ENCODE measurements at places on chromosomes 12 and 14.
A peak's percentile ranks its signal among the peaks of the same experiment; 100 is the strongest.

GRCh38 chr14:47585447-47585846 is 90.0 kb downstream of the MDGA2 start:
- DNase-seq: no peak

GRCh38 chr12:66851134-66851533 is 172.3 kb upstream of the GRIP1 start:
- no peak for DNase-seq

DNA sequence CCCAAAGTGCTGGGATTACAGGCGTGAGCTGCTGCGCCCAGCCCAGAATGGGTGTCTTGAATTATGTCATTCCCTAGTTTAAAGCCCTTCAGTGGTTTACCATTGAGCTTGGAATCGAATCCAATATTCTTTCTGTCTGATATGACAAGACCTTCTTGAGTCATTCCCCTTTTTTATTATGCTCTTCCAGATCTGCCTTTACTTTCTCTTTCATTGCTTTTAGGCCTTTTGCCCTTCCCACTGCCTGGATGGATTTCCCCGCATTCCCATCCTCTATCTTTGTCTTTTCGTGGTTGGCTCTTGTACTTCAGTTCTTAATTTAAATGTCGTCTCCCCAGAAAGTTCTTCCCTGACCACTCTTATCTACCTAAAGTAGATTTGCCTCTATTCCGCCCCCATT is 1.6 kb downstream of the TRAFD1 start:
- no peak for DNase-seq

- DNase-seq: no peak
Observed at GRCh38 chr12:76646366-76646765, 86.8 kb upstream of the OSBPL8 start.

GRCh38 chr14:24311837-24312615 is 724 bp downstream of the LTB4R start:
- DNase-seq: no peak

DNA sequence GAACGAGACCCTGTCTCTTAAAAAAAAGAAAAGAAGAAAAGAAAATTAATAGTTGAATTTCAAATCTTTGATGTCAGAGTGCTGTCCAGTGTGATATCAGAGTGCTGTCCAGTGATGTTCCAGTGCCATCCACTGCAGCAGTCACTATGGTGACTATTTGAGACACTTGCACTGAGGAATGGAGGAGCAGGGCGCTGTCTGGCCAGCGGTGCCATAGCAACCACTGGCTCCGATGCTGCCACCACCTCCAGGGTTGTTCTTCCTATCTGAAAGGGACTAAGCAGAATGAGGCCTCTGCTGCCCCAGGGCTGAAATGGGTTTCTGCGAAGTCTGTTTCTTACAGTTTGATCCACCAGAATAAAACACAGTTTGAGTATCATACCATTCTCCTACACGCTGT is 272.9 kb downstream of the NUAK1 start:
- no peak for DNase-seq

DNA sequence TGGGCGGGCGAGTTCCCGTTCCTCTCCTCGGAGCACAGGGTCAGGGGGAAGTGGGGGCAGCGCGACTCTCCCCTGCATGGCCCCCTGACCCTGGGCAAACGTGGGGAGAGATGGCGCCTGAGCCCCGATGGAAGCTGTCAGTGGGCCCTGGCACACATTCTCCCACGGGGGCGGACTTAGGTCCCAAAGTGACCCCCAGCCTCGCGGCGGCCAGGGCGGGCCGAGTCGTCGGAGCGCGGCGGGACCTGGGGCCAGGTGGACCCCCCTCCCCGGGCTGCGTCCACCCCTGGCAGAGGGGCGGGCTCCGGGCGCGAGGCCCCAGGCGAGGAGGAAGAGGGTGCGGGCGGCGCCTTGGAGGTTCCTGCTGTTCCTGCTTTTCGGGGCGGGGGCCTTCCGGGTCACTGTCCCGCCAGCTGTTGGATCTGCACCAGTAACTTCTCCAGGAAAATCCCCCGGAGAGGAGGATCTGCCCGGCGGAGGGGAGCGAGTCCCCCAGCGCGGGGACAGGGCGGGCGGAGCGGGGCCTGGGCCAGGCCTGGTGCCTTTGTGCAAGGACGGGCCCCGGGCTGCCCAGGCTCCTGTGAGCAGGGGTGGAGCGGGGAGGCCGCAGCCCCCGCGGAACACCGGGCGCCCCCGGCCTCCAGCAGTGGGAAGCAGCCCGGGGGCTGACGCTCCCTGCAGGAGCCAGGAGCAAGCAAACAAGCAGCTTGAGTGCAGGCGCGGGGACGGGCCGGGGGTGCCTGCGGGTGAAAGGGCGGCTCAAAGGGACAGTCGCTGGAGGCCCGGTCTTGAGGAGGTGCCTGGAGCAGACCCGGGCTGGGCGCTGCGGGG is 15.3 kb downstream of the TNFAIP2 start:
- DNase-seq: no peak

DNA sequence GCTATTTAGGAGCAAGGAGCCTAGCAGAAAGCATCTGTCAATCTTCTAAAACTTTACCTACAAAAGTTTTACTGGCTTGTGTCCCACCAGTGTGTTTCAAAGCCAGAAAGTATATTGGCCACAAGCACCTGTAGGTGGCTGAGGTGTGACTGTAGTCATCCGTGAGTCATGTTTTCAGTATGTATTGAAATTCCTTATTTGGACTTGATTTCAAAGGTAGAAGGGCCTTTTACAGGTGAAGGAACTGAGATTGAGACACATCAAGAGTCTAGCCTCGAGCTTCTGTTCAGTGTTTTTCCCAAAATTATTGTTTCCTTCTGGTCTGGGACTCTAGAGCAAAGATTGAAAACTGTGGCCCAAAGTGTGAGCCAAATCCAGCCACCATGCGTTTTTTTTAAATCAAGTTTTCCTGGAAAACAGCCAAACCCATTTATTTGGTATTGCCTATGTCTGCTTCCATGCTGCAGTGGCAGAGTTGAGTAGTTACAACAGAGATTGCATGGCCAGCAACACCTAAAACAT is 195.3 kb upstream of the BCL2L14 start:
- DNase-seq: no peak

DNA sequence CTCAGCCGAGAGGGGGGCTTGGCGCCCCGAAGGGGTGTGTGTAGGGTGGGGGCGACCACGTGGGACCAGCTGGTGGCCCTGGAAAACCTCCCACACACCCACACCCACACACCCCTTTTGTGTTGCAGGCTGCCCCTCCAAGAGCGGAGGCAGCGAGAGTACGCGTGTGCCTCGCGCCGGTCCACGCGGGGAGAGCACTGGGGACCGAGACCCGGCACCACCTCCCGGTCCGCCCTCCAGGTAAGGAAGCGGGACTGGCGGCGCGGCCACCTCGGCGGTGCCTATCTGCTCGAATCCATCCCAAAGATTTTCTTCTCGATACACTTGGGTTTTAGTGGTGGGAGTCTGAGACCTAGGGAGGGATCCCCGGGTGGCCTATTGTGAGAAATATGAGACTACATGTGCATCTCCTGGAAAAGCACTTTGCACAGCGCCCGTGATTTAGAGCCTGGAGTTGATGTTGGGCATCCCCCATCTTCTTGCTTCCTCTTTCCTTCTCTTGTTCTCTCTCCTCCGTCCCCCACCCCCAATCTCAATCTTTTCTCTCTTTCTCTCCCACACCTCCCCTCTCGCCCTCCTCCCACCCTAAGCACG is 393 bp downstream of the SYT1 start:
- no peak for DNase-seq

DNA sequence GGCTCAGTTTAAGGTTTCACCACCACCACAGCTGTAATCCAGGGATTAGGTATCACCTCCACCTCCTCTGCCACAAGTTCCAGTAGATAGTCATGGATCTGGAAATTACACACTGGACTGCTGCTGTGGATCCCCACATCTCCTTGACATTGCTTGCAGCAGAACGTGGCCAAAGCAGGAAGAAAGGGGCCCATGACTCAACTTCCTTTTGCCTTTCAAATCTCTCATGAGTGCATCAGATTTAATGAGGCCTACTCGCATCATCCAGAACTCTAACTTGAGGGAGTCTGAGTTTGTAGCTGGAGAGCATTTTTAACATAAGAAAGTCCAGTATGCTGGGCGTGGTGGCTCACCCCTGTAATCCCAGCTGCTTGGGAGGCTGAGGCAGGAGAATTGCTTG is 29.2 kb upstream of the TMED10 start:
- DNase-seq: no peak

- DNase-seq: no peak
Observed at GRCh38 chr12:50325890-50326391, 42.6 kb upstream of the LIMA1 start.

DNA sequence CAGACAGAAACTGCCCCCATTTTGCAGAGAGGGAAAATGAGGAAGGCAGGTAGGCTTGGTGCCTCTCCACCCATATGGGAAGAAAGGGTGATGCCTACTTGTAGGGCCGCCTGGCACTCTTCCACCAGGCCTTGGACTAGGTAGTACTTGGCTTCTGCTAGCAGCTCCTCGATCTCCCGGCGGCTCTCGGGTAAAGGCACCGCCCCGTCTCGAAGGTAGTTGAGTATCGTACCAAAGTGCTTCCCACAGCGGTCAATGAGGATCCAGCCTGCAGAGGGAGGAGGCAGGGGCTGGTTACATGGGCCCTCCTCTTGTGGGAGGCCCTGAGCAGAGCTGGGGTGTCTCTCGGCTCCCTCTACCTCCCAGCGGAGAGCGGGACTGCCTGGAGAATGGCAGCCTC is 16.6 kb downstream of the KCTD10 start:
- DNase-seq: peak; percentile 70

DNA sequence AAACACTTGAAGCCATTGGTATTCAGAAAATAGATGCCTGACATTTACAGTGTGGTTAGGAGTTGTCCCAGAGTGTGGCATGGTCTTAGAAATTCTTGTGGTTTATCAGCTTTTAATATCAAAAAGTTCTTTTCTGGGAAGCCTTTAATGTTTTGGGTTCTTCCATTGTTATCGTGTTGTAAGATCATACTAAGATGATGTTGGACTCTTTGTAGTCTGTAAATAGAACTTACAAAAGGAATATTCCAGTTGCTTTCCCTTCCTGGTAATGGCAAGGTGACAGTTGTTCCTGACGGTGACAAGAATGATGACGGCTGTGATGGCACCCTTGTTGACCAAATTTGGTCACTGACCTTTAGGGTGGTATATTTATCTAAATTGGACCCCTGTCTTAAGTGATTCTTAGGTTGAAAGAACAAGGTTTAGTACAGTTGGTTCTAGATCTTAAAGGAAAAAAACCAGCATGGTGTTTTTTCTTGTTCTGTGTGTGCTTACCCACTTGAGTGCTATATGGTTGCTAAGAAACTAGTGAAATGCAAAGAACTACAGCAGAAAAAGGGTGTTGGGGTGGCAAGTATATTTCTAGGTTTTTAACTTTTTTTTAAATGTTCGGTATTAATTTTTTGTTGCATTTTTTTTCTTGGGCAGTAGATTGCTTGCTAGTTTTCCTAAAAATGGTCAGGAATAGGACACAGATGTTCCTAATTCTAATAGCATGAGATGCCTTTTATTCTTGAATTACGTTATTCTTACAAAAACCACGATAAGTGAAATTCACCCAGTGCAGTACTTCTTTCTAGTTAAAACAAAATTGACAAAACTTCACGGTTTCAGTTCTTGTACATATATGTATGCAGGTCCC is 2.1 kb downstream of the ATP2A2 start:
- no peak for DNase-seq

DNA sequence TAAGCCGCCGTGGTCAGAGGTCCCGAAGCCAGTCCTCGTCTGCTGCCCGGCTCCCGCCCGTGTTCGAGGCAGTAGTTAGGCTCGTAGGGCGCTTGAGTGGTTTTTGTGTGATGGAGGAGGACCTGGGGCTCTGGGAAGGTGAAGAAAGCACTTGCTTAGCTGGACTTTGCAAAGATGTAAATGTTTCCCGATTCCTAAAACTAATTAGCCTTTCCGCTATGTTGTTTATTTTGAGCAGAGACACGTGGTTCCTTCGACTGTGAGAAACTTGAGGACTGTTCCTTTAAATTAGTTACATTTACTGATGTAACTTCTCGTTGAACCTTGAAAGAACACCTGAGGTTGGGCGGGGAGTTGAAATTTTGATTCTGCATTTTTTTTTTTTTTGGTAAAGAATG is 33.9 kb downstream of the MIA2 start:
- DNase-seq: no peak

GRCh38 chr14:99601361-99601831 is 2.6 kb downstream of the CCDC85C start:
- no peak for DNase-seq

- DNase-seq: no peak
Observed at GRCh38 chr12:56479625-56480024, 8.3 kb downstream of the GLS2 start.

DNA sequence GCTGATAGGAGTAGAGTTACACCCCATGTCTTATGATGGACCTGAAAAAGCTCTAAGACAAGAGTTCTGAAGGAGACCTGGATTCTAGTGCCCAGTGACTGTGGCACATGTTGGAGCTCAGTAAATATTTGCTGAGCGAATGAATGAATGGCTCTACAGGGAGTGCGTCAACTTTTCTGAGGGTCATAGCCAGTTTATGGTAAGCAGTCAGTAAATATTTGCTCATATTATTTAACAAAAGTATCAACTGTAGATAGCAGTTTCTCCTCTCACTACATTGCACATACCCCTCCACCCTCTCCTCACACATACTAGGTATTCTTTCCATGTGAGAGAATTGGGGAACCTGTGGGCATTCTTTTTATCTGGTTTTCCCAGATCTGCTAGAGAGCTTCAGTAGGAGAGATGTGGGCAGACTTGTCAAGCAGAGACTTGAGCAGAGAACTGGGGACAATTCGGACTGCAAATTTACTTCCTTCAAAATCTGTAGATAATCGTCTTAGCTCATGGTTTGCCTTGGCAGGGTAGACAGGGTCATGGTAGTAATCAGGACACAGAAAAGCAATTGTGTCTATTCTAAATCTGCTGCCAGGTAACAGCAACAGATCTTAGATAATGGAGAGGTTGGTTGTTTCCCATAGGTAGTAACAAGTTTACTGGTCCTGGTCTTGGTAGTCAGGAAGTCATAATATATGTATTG is 5.7 kb downstream of the SLC4A8 start:
- DNase-seq: no peak

GRCh38 chr12:1619587-1619986 is 9.4 kb upstream of the WNT5B start:
- no peak for DNase-seq

DNA sequence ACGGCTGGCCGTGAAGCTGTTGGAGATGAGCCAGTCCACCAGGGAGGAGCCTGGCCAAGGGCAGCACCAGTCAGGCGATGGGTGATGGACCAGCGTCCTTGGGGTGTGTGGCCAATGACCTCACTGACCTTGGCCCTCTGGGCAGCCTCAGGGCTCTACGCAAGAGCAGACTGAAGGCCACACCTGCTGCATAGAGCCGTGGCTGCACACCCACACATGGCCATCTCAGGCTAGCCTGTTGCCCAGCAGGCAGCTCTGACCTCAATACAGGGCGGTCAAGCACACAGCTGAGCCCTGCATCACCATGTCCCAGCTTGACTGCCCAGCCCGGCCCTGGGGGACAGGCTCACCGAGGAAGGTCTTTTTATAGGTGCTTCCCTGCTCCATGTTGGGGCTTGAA is 19.2 kb downstream of the PLEK2 start:
- no peak for DNase-seq

DNA sequence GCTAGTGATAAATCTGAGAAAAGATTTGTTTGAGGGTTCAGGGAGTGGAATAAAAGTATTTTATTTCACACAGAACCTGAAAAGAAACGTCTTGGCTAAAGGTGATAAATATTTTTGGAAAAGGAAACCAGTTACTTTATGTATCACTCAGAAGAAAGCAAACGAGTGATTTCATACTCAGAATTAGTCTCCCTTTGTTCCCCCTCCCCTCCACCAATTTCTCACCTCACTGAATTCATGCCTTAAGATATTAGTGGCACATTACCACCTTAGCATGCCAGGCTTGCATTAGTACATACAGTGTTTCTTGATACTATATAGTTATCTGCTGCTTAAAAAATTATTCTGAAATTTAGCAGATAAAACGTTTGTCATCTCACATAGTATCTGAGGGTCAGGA is 28.2 kb downstream of the G2E3 start:
- no peak for DNase-seq

- DNase-seq: no peak
Observed at GRCh38 chr14:56855891-56856461, 45.7 kb upstream of the OTX2 start.

Measured in sciatic nerve (tissue), 2 donors.